Esophagus mucosa (tissue), 1 donor: ENCODE measurements at places on chromosomes 1 and 21.
A peak's percentile ranks its signal among the peaks of the same experiment; 100 is the strongest.

- ATAC-seq: no peak
These were observed 111.4 kb downstream of the HHAT start for GRCh38 chr1:210440081-210440480.

- peak; percentile 50 for ATAC-seq
These were observed 3.9 kb upstream of the SFN start for GRCh38 chr1:26858891-26859640.

- ATAC-seq: no peak
These were observed 63.2 kb downstream of the MPZL1 start for GRCh38 chr1:167784876-167785550.

GRCh38 chr1:96721053-96721415, 550 bp upstream of the PTBP2 start:
- no peak for ATAC-seq

GRCh38 chr1:170215072-170215885, 69.5 kb downstream of the NTMT2 start:
- ATAC-seq: no peak

- peak; percentile 68 for ATAC-seq
These were observed 670.6 kb upstream of the PKN2 start for GRCh38 chr1:88013485-88013884.
